Posterior cingulate gyrus (tissue), 11 donors: ENCODE measurements at places on chromosomes 4 and X.
A peak's percentile ranks its signal among the peaks of the same experiment; 100 is the strongest.

DNA sequence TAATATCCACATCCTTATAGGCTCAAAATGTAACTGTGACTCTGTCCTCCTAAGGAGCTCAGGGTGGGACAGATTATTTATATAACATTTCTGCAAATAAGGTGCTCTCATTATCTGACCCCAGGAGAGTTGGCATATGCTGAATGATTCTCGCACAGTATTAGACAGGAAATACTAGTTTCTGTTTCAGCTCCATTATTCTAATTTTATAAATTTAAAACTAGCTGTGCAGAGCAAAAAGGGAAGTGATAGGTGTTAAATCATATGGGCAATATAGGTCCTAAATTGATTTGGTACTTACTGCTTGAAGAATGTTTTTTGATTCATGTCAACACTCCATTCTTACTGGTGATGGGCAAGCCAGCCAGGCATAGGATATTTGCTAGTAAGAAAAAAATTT lies 141.5 kb downstream of the GLRA2 start:
- no peak for DNase-seq

DNA sequence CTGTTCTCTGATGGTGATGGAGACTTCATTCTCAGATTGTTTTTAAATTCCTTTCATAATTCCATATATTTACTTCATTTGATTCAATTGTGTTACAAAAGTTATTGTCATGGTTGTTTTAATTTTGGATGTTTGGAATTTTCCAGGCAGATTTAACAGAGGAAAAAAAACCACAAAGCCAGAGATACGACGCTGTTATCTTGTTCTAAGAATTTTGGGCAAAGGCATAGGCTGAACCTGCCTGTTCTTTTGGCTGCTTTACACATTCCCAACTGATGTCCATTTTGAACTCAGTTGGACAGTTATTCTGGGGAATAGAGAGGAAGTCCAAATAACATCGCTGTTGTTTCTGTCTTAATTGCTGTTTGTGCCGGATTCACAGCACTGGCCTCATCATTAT lies 65.7 kb downstream of the LINC00632 start:
- no peak for DNase-seq

- no peak for DNase-seq
These were observed 257.7 kb downstream of the PRDM5 start for GRCh38 chr4:120664851-120665250.

DNA sequence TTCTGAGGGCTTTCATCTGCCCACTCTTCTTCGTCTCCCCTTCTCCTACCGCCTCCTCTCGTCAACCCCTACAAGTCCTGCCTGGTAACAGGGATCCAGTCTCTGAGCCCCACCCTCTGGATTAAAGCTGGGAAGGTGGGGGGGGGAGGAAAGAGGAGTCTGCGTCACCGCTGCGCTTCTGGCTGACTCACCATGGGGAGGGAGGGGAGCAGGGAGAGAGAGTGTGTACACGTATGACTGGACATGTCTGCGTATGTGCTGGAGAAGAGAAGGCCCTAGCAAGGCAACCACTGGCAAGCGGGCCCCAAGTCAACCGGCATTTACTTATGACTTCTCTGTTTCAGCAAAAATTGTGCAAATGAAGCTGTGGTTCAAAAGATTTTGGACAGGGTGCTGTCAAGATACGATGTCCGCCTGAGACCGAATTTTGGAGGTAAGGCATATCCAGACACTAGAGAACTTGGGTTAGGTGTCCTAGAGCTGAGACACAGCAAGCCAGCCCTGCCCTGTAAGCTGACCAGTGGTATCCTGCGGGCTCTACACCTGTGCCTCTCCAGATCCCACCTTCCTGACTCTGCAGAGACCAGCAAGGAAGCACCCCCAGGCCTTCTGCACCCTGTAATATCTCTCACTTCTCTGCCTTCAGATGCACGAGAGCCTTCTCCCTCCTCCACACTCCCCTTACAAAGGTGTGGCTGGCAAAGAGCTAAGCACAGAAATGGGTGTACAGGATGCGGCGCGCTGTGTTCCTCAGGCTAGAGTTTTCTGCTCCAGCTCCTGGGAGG lies 2.5 kb downstream of the GABRQ start:
- no peak for DNase-seq

GRCh38 chr4:6445403-6446129 lies 26.8 kb downstream of the PPP2R2C start:
- DNase-seq: peak; percentile 57

DNA sequence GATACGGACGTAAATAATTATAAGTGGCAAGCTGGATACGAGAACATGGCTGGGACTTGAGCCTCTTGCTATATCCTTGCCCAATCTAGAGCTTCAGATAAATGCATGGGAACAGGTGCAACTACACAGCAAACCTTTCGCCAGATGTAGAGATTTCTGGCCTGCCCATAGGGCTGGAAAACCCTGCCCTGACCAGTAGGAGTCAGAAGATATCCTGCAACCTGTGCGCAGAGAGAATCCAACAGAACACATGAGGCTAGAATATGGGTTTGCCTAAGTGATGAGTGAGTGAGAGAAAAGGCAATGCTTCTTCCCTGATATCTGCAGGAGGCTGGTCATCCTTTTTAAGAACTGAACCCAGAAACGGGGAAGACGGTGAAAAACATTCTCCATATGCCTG lies 805.3 kb upstream of the TENM3 start:
- no peak for DNase-seq

DNA sequence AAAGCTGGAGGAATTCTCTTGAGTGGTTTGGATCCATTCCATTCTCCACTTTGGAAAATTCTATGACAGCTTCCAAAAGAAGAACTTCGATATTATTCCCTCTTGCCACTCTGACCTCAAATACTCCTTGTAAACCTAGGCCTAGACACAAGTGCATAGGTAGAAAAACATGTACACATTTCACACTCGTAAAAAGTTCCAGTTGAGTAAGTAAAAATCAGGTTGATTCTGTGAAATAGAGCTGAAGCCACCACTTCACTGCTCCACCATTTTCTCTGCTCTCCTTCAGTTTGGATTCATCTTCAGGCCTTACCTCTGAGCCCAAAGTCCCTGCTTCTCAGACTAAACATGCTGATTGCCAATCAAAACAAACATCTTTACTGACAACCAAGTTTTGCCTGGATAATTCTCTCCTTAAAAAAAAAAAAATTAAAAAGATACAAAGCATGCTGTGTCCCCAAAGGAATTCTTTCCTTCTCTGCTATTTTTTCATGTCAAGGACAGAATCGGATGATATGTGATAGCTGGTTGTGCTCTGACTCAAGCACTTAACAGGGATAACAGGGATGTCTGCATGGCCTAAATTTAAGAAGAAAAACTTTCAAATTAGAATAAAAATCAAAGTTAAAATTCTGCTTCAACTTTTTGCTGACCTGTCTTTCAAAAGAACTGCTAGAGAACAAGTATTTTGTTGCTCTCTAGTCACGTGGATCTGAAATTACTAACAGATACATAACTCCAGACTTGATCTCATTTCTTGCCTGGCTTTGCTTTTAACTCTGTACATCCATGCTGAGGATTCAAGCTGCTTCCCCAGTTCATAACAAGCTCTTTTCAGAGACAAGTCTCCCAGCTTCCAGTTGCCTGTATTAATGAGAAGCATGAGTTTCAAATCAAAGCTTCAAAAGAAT lies 420.9 kb upstream of the INTU start:
- DNase-seq: no peak

DNA sequence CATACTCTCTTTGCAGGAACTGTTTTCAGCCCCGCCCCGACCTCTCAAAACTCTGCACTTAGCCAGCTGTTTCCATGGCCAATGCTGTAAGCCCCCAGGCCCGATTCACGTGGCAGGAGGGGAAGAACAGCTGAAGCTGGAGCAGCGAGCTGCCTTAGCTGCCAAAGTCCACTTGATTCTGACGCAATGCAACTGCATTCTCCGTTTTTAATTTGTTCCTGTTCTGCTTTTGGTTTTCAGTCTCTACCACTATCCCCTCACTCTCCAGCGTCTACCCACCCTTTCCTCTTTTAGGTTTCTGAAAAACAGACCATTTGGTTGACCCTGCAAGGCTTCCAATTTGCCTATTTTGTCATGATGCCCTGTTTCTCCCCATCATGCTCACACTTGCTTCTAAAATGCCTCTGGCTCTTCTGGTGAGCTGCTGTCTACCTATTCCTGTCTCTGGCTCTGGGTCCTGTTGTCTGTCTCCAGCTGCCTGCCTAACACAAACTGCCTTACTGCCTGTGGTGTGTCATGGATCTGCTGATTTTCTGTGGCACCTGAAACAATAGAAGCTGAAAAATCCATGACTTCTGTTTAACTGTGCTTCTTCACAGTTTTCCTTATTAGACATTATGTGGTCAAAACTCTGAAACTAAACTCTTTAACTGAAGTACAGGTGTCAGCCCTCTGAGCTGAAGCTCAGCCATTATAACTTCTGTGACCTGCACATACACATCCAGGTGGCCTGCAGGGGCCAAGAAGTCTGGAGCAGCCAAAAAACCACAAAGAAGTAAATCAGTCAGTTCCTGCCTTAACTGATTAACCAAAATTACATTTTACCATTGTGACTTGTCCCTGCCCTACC lies 160.5 kb upstream of the AGTR2 start:
- DNase-seq: peak; percentile 67

DNA sequence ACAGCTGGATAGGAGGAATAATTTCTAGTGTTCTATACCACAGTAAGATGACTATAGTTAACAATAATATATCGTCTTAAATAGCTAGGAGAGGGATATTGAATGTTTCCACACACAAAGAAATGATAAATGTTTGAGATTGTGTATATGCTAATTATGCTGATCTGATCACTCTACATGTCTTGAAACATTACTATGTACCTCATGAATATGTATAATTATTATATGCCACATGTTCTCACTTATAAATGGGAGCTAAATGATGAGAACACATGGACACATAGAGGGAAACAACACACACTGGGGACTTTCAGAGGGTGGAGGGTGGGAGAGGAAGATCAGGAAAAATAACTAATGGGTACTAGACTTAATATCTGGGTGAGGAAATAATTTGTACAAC lies 53.2 kb upstream of the MAGEA4 start:
- DNase-seq: no peak

- DNase-seq: no peak
These were observed 4.5 kb upstream of the TMEM255A start for GRCh38 chrX:120315776-120316175.

DNA sequence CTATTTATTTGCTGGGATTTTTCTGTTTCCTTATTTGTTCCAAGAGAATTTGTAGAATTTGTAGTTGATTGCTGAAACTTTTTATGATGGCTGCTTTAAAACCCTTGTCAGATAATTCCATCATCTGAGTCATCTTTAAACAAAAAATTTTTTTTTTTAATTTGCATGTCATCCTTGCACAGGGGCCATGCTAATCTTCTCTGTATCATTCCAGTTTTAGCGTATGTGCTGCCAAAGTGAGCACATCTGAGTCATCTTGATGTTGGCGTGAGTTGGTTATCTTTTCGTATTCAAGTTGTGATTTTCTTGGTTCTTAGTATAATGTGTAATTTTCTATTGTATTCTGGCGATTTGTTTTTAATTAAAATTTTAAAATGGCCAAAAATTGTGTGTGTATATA lies 18.7 kb upstream of the ZNF157 start:
- DNase-seq: no peak

- DNase-seq: no peak
These were observed 248.2 kb downstream of the PARM1 start for GRCh38 chr4:75180790-75181776.

- DNase-seq: no peak
These were observed 181.0 kb downstream of the SHROOM3 start for GRCh38 chr4:76615999-76616398.

- no peak for DNase-seq
These were observed 47.2 kb upstream of the RBMXL3 start for GRCh38 chrX:115142057-115142456.

- peak; percentile 1 for DNase-seq
These were observed 562.2 kb downstream of the ZIC3 start for GRCh38 chrX:138128027-138128671.
